ENCODE measurements at places on chromosomes 11 and 22.
A peak's percentile ranks its signal among the peaks of the same experiment; 100 is the strongest.

DNA sequence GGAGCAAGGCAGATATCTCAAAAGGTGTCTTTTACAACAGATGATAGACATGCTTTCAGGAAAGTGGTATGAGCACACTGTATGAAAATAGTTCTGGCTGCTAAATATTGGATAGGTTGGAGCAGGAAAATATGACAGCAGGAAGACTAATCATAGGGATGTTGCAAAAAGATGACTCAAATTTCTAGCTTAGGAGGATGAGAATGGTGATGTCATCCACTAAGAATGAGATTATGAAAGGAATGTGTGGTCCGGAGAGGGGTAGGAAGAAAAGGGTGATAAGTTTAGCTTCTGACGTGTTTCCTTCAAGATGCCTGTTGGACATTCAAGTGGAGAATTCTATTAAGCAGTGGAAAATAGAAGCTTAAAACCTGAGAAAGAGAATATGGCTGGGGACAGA, 46.4 kb downstream of the RCN1 start:
- no peak for DNase-seq

- no peak for DNase-seq
Observed at GRCh38 chr11:128532572-128533091, 54.7 kb downstream of the ETS1 start.

DNA sequence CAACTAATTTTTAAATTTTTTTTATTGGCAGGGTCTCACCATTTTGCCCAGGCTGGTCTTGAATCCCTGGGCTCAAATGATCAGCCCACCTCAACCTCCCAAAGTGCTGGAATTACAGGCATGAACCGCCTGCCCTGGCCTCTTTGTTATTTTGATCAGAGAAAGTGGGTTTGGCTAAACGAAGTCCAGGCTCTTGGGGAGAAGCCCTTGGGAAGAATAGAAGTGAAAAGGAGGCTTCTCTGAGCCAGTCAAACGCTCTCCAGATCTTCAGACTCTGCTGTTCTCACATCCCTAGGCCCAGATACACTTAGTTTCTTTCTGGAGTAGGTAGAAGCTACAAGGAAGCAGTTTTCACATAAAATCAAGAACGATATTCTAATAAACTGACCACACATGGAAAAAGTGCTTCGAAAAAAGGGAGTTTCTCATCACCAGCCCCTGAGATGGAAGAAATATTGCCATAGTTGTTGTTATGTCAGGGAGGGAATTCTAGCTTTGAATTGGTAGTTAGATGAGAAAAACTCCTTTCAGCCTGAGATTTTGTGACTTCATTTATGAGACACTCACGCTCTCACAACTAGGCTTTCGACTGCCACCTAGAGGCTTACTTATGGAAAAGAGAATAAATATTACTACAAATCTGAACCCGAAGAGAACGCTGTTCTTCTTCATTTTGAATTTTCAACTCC, 41.7 kb upstream of the AQP11 start:
- DNase-seq: peak; percentile 56

DNA sequence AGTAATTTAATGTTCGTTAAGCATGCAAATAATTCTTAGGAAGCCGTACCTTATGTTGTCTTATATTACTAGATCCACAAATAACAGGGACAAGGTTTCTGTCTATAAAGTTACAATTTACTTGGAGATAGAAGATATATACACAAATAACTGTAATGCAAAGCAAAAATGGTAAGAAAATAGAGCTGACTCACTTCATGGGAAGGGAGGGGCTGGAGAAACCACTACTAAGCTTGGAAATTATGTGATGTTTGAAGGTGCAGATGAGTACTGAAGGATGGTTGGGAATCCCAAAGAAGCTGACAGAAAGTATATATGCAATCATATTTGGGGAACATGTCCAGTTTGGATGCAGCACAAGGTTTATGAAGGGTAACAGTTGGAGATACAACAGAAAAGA, 4.0 kb downstream of the NPAT start:
- DNase-seq: no peak

DNA sequence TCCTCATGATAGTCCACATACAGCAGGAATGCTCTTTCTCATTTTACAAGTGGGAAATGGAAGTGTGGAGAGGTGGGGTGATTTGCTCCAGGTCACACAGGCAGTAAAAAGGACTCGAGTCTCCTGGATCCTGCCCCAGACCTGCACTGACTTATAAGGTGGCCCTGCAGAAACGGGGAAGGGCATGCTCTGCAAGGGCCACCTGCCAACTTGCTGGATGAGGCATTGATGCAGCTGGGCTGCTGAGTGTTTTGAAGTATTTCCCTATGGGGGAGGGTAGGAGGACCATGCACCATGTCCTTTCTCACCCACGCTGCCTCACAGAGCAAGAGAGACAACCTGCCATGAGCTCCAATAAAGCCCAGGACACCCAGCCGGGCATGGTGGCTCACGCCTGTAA, 36.9 kb downstream of the OR6Q1 start:
- DNase-seq: no peak

GRCh38 chr11:125264100-125265022, 99.8 kb downstream of the PKNOX2 start:
- DNase-seq: peak; percentile 51

GRCh38 chr22:46833228-46833627, 70.8 kb downstream of the TBC1D22A start:
- DNase-seq: peak; percentile 49

- DNase-seq: no peak
Observed at GRCh38 chr11:45461514-45461913, 175.4 kb upstream of the SYT13 start.

GRCh38 chr11:75325713-75326438, 25.6 kb downstream of the ARRB1 start:
- peak; percentile 54 for DNase-seq

- no peak for DNase-seq
Observed at GRCh38 chr11:2182692-2183474, 11.3 kb upstream of the TH start.

- no peak for DNase-seq
Observed at GRCh38 chr11:65316227-65317024, 1.8 kb downstream of the CDC42EP2 start.

Data from D341Med (cell line).